ENCODE measurements at places on chromosomes 4 and X.

DNA sequence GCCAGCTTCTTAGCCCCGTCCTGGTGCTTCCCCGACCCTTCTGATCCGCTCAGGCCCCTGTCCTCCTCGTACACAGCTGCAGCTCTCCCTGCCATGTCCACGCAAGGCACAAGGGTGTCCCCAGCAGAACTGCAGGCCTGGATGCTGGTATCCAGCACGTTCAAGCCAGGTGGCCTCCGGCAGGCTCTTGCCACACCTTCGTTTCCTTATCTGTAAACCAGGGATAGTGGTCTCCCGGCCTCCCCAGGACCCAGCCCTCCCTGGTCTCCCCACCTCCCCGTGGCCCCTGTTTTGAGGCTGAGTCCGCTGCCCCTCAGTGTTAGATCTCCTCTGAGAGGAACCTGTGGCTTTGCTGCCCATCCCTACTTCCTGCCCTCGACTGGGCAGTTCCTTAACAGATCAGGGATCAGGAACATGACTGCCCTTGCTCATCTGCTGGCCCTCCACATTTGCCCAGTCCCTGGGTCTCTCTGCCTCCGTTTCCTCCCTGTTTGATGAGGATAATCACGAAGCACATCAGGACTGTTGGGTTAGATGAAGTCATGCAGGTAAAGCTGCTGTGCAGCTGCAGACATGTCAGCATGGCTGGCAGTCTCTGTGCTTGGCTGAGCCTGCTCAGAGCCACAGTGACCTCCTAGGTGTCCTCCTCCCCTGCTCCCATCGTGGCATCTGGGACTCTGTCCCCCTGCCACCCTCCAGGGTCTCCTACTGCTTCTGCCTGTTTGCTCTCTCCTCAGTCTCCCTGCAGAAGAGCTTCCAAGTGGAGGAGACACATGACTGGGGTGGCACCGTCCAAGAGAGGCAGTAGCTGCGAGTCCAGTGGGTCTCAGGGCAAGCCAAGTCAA is 32.9 kb downstream of the PIGG start:
- DNase-seq = no peak

GRCh38 chrX:69067841-69068240 is 97.4 kb downstream of the PJA1 start:
- no peak for DNase-seq

DNA sequence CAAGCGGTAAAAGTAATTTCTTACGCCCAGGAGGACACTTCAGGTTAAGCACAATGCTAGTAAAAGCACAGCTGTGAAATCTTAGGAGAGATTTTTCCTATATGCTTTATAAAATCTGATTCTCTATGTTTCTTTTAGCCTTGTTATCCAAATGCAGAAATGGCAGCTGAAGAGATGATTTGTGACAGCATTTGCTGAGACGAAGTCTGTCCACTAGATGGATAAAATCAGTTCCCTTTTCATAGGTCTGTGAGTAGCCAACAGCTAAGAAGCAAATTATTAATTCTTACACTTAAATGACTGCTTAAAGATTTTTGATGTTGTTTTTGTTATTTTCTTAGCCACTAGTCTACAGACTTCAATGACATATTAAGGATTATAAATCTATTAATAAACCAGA is 5.3 kb downstream of the GPM6A start:
- DNase-seq = no peak

DNA sequence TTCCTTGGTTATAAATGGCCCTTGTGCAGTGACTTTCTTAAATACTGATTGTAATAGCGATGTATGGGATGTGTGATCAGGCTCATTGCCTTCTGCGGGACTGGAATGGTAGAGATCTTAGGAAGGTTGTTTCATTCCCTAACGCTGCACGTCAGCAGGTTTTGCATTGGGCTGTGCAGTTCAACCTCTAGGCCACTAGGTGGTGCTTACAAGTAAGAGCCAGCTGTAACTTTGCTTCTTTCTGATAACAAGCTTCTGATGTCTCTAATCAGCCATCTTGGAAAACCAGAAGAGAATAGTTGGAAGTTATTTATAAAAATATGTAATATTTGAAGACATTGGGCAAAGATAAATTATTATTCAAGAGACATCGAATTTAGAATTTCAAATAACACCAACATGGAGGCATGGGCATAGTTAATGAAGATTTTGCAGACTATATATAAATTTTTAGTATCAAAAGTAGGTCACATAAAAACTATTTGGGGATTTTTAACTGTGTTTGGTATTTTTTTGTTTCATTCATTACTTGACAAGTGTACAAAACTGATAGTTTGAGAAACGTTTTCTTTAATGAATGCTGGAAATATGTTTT is 339.7 kb upstream of the PCDH7 start:
- no peak for DNase-seq

DNA sequence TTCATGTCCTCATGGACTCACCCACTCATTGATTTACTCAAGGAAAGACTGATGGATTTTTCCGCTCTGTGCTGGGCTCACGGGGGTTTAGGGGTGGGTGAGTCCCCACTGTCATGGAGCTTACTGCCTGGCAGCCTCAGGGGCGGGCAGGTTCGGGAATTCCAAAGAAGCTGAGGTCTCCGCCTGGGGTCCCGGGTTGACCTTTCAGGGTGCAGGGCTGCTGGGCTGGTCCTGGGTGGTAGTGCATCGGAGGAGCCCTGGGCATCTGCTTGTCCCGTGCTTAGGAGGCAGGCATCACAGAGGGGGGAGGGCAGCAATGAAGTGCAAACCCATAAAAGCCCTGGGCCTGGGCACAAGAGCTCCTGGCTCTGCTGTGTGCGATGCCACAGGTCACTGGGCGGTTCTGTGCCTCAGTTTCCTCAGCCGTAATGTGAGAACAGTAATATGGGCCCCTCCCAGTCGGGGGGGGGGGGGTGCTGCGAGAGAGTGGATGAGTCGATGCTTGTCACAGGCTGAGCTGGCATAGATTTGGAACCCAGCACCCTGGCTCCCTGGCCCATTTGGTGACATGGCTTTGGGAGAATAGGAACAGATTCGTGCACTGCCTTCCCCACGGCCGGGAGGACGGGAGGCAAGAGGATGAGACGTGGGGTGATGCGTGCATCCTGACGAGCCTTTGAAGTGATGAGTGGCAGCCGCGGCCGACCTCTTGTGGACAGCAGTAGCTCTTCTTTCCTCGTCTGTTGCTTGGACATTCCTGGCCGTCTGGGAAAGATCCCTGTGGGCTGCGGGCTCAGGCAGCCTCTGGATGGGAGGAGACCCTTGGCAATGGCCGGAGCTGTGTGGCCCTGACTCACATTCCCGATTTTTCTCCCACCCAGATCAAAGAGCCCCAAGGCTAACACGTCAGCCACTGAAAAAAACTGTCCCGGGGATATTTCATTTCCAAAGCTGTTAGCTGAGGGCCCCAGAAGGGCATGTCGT is 42.0 kb downstream of the PSAPL1 start:
- peak; percentile 70 for DNase-seq

DNA sequence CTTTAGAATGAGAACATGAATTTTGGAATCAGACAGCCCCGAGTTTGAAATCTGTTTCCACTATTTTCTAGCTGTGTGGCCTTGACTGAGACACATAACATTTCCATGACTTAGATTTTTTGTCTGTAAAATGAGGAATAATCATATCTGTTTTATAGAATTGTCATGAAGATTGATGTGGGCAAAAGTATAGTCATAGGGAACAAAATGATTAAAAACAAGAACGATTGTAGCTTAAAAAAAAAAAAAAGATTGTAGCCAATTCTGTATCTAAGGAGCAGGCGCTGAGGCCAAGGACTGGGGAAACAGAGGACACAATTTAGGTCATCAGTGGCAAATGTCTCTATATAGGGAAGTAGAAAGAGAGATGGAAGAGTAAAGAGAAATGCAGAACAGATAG is 201.6 kb upstream of the C1QTNF7 start:
- no peak for DNase-seq

DNA sequence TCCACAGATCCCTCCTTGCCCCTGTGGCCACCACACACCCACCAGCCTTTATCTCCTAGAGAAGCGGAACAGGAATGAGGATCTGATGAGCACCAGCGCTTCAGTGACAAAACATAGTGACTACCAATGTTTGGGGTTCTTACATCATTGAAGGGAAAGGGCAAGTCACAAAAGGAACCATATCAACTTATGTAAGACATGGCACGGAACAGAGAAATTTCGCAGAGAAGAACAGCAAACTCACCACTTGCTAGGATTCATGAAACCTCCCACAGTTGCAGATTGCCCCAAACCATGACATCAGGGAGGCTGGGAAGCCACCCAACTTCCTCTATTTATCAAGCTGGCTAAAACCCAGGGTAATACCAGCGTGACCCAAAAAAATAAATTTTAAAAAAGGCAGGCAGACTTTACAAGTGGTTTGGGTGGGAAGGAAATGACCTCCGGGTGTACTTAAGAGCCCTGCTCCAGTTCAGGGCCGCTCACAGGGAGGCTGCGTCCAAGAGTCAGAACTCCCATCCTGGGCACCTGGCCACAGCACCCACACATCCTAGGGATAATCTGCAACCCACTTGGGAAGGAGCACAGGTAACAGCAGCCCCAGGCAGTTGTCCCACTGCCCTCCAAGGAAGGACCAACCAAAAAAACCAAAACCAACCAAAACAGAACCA is 36.0 kb downstream of the ADGRG2 start:
- DNase-seq = no peak
